Endothelial cell of umbilical vein (primary cell): ENCODE measurements at places on chromosomes 7 and 10. TPM values are rescaled to one million over a fixed set of nuclear protein-coding genes. Genes with fewer than 3 reads are reported as not detected.

Gene MYL10
- not detected in 2 replicates for total RNA-seq

Gene CD36
- 0.58 and 1.2 TPM in 2 replicates for total RNA-seq

Gene SMKR1
- total RNA-seq, result 0.64 TPM in 1 of 2 replicates, not detected in the other

DNA sequence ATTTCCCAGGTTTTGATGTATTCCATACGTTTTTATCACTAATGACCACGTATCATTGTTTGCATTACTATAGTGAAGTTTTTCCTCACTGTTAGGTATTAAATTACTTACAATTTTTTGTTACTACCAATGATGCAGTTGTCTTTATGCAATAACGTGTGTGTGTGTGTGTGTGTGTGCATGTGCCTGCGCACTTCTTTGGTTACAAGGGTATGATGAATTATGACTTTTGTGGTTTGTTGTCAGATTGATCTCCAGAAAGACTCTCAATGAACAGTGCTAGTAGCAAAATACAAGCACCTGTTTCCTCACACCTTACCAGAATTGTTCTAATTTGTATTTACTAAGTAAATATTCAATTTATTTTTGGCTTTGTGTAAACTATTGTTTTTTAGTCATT lies 51.5 kb downstream of the MCMBP start:
- no peak for DNase-seq

DNA sequence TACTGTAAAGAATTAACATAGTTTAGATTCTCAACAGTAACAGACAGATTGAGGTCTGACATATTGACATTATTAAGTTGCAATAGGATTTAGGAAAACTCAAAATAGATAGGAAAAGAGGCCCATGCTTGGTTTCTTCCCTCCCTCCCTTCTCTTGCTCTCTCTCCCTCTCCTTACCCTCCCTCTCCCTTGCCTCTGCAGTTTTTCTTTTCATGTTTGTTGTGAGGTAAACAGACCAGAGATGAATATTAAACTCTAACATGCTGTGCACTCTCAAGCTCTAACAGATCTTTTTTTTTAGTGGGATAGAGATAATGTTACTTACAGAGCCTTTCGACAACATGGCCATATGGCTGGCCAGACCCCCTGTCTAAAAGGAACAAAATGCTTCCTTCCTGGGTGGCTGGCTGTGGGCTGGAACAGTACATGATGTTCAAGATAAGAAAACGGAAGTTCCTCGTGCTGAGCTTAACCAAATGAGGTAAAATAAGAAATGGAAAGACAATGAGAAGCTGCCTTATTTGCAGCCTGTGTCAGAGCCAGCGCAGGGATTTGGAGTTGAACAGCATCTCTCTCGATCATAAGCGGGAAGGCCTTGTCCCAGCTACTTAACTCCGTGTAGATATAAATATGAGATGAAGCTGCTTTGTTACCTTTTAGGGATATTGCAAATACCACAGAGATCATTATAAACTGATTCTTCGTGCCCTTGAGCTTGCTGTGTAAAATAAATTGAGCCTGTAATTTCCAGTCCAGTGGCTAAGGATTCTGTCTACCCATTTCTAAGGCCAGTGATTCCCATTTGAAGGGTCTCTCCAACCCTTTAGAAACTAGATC lies 391.9 kb upstream of the NPVF start:
- DNase-seq, result no peak
